SK-N-SH treated with all-trans-retinoic acid at 6 μM for 48 hours (cell line): ENCODE measurements at places on chromosomes 11 and 22.
A peak's percentile ranks its signal among the peaks of the same experiment; 100 is the strongest.

DNA sequence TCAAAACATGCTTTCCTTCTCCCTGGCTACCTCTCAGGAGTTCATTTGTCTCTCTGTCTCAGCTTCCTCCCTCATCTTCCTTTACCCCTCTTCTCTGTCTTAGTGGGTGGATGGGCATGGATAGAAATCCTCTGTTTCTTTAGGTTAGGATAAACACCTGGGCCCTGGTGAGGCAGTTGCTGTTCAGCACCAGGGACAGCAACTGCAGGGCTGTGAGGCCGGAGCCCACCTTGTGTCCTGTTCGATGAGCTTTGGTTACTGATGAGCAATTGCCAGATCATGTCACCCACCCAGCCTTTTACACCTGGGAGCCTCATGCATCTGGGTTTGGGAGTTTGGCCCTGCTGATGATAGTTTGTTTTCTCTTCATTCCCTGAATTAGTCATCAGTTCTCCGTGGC is 6.1 kb upstream of the CRYBB3 start:
- no peak for ATAC-seq

GRCh38 chr11:131486100-131486499 is 115.7 kb downstream of the NTM start:
- ATAC-seq, result no peak

DNA sequence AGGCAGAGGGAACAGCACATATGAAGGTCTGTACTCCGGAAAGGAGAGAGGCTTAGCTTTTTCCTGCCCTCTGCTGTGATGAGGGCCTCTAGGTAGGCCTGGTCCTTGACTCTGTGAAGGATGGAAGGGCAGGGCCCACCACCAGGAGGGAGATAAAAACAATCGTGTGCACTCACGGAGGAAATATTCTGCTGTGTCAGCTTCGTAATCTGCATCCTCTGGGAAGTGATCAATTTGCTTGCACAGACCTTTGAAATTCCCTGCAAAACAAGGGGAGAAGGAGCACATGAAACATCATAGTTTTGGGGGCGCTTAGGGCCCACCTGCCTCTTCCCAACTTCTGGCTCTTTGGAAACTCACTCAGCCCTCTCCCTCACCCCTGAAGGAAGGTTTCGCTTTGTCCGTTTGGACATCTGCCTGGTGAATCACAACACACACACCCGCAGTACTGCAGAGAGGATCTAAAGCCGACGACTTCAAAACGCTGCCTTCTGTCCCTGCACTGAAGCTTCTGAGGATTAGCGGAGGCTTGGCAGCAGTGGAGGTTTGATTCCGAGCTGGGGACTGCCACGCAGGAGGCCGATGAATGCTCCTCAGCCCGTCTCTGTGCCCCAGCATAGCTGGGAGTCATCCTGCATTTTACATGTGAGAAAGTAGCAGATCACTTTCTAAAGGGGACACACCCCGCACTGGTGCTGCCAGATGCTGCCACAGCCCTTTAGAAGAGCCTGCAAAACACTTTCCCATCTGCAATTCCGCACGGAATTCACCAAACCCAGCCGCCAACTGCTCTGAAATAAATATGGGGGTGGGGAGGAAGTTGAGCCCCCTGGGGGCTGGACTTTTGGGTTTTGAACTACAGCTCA is 58.6 kb upstream of the EIF3D start:
- peak; percentile 64 for ATAC-seq

DNA sequence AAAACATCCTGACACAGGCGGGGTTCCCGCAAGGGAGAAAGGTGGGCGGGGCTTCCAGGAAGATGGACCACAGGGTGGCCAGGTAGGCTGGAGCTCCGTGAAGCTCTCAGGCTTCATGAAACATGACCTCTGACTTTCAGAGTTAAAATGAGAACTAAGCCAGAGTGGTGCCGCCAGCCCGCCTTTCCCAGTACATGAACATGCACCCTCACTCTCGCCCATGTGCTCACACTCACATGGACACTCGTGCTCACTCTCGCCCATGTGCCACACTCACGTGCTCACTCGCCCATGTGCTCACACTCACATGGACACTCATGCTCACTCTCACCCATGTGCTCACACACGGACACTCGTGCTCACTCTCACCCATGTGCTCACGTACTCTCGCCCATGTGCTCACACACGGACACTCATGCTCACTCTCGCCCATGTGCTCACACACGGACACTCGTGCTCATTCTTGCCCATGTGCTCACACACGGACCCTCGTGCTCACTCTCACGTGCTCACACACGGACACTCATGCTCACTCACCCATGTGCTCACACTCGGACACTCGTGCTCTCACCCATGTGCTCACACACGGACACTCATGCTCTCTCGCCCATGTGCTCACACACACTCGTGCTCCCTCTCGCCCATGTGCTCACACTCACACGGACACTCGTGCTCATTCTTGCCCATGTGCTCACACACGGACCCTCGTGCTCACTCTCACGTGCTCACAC is 10.0 kb downstream of the RNH1 start:
- no peak for ATAC-seq

DNA sequence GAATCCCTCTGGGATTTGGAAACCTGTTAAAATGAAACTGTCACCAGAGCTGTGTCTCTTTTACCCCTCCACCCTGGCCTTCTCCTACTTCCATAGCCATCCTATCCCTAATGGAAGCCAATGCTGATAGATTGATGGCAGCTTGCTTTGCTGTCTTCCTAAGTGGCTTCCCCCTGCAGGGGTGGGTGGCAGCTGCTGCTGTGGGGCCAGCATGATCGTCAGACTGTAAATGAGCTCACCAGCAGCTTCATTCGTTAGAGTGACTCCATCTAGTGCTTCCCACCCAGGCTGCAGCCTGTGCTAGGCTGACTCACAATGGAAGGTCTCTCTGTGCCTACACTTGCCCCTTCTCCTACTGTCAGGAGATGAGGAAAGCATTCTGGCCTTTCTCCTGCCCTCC is 311.0 kb downstream of the BUD13 start:
- ATAC-seq, result no peak

DNA sequence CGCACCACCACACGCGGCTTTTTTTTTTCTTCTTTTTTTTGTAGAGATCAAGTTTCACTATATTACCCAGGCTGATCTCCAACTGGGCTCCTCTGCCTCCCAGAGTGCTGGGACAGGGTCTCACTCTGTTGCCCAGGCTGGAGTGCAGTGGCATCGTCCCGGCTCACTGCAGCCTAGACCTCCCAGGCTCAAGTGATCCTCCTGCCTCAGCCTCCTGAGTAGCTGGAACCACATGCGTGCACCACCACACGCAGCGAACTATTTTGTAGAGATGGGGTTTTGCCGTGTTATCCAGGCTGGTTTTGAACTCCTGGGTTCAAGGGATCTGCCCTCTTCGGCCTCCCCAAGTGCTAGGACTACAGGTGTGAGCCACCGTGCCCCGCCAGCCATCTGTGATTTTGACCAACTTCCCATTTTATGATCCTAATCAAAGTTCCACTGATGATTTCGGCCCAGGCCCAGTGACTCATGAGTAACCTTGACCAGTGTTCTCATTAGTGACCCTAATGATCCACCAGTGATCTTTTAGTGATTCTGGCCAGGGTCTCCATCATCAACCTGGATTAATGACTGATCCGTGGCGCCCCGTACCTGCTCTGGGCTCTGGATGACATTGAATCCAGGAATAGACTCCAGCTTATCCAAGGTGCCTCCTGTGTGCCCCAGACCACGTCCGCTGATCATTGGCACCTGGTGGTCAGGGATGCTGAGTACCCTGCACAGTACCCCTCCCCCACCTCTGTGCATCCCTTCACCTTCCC is 1.7 kb downstream of the TYMP start:
- no peak for ATAC-seq

GRCh38 chr11:62573006-62573591 is 592 bp downstream of the EEF1G start:
- peak; percentile 46 for ATAC-seq

- no peak for ATAC-seq
Observed at GRCh38 chr11:123885570-123885969, at the start of gene TMEM225. Gene TMEM225, minus strand, starts transcription at chr11:123885670. Its CDS starts 245 bp downstream, at chr11:123885425.

DNA sequence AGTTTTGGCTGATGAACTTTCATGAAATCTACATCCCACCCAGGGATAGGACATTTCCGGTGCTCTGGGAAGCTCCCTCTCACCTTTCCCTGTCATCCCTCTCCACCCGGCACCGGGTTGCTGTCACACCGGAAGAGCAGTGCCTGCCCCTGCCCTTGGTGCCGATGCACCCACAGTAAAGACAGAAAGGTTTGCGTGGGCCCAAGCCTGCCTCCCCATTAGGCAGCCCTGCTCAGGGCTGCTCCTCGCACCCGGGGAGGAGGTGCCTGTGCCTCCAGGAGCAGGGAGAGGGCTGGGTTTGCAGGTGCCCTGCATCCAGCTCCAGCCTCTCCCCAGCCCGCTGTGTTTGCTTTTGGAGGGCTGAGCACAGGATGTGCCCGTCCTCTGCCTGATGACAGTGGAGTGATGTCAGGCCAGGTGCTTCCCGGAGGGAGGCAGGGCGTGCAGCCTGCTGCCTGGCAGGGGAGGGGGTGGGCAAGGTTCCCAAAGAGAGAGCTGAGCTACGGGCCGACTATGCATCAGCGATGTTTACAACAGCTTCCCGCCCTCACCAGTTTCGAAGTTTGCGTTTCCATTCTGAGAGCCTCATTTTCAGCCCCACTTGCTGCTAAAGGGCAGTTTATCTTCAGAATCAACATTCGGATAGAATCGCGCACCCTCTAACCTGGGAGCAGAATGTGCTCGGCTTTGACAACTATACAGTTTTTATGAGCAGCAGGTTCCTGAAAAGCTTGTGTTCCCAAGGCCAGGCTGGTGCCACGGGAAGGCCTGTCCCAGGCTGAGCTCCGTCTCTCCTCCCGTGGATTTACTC is 83.2 kb upstream of the CLDN5 start:
- no peak for ATAC-seq

- ATAC-seq, result no peak
Observed at GRCh38 chr11:43547889-43548381, 132.6 kb upstream of the HSD17B12 start.

DNA sequence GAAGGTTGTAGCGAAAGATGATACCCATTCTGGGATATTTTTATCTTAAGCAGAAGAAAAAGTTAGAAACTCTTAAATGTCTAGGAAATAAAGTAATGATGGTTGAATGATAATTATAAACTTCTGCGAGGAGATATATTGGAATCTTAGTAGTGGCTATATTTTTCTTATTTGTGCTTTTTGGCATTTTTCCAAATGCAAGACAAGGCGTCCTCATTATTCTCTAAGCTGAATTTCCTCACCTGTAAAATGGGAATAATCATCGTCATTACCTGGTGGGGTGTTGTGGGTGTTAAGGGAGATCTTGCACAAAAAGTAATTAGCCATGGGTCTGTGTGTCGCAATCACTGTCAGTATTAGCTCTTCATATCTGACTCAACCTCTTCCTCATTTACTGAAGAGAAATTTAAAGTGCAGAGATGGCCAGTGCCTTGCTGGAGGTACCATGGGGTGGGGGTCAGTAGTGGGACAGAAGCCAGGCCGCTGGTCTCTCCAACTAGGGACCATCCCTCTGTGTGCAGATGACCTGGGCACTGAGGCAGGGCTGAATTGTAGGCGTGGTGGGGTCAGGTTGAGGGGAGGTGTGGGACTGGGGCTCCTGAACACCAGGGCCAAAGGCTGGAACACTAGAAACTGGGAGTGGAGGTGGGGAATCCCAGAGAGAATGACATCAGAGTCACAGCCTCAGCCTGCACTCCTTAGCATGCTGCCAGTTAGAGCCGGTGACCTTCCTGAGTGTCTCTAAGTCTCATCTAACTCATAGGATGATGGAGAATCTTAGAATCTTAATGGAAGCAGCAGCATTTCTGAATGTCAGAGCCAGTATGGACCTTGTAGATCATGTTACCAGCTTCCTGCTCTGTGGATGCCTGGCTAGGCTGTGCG is 4.1 kb downstream of the PITPNM1 start:
- no peak for ATAC-seq

- ATAC-seq, result no peak
Observed at GRCh38 chr11:5922749-5923426, 19.2 kb upstream of the OR56A3 start.

DNA sequence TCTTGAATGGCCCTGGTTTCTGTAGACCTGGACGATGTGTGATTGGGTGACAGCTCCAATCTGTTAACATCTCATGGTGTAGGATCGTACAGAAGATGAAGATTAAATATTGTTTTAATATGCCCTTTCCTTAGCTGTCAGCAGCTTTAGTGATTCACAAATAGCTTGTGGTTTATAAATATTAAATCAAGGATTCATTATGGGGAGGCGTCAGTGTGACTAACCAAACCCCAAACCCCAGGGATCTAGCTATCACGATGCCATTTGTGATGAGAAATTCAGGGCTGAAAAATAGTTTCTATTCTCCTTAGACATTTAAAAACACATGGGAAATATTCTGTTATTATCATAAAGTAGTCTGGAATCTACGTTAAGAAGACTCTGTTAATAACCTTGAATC is 73.4 kb downstream of the NCAM1 start:
- no peak for ATAC-seq
